ENCODE measurements at places on chromosomes 3 and 15.

GRCh38 chr15:67216859-67217258 lies 37.6 kb downstream of the AAGAB start:
- no peak for DNase-seq

DNA sequence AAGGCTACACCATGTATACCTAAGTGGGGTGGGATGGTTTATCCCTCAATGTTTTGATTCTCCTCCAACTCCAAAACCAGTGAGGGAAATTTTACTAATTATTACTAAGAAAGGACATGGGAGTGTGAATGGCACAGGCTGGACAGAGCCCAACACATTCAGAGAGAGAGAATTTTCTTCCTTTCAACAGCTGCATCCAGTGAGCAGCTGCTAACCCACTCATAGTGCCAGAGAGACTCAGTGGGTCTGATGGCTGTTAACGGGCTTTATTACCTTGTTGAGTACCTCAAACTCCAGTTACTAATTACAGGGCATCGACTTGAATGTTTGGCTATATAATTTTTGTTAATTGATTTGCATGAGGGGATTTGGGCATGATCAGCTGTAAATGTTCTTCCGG lies 75.8 kb downstream of the RORA start:
- DNase-seq: no peak

DNA sequence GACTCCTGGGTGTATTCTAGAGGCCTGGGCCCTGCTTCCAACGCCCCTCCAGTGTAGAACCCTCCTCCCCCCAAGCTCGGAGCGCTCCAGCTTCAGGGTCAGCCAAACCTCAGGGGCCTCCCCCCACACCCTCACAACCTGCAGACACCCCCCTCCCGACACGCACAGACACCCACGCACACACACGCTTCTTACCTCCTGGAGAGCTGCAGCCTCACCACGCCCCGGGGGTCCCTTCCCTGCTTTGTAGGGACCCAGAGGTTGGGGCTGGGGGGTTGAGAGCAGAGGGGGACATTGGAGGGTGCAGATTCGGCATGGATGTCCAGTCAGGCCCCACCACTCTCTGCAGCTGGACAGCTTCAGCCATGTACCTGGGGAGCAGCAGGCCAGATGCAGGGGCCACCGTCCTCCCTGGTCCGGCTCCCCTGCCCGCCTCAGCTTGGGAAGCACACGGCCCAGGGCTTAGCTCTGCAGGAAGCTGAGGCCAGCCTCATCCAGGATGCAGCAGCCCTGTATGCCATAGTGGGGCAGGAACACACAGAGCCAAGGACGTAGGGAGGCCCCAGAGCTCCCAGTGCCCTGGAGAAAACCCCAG lies 13.0 kb downstream of the ZDHHC19 start:
- DNase-seq: no peak

- DNase-seq: no peak
Observed at GRCh38 chr3:12005951-12006625, 1.9 kb downstream of the SYN2 start.

DNA sequence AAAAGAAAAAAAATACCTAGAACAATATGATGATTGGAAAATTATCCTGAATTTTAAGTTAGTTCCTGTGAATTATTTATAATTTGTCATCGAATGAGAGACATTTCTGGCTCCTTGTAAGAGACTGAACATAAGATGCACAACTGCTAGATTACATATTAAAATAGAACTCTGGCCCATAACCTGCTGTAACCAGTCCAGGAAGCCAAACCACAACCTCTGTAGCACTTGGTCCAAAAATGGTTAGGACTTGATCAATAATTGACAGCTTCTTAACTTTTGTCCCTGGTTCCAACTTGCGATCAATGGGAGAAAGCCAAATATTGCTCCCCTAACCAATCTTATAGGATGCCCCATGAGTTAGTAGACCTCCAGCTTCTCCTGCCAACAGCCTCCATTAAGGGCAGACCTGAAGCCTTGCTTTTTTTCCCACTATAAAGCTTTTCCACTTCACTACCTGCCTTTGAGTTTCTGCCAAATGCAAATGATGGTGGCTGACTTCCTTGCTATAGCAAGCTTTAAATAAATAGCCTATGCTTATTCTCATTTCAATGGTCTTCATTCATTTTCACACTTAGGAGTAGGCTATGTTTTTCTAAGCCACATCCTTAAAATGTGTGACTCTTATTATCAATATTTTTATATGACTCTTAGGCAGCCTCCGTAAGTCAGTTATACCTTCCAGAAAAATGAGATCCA lies 224.0 kb upstream of the ARHGEF26 start:
- DNase-seq: no peak

Measured in fibroblast of the aortic adventitia (primary cell).